ENCODE measurements at places on chromosomes 3 and 15.

DNA sequence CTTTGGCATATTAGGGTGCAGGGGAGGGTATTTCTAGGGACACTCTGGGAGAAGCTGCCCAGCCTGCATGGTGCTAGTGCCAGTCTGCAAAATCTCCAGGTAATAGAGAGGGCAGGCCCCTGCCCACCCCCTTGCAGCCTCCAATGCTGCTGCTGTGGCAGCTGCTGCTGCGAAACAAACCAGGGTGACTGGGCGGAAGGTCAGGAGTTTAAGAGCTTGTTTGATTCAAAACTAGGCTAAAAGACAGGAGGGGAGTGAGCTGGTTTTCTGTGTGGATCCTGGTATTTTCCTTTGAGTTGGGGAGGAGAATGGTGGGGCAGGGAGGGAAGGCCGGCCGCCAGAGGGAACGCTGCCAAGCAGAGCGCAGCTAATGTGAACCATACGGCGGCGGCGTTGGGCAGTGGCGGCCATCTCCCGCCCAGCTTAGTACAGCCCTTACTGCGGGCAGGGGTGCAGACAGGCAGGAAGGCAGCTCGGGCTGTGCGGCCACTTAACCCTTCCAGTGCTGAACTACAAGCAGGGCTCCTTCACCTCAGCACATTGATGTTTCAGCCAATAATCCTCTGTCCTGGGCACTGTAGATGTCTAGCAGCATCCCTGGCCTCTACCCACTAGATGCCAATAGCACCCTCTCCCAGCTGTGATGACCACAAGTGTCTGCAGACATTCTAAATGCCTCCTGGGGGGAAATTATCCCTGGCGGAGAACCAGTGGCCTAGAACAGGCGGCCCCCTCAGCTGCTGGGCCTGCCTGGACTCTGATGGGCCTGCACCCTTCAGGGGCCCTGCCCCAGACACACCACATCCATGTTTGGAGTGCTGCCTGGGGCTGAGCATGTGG is 125.7 kb downstream of the EEFSEC start:
- peak; percentile 5 for DNase-seq

- DNase-seq = no peak
Measured at GRCh38 chr3:189952272-189952671, 168.4 kb downstream of the P3H2 start.

GRCh38 chr3:70806021-70806420 is 493.6 kb upstream of the MDFIC2 start:
- no peak for DNase-seq

- DNase-seq = no peak
Measured at GRCh38 chr15:94059013-94059587, 172.3 kb upstream of the MCTP2 start.

DNA sequence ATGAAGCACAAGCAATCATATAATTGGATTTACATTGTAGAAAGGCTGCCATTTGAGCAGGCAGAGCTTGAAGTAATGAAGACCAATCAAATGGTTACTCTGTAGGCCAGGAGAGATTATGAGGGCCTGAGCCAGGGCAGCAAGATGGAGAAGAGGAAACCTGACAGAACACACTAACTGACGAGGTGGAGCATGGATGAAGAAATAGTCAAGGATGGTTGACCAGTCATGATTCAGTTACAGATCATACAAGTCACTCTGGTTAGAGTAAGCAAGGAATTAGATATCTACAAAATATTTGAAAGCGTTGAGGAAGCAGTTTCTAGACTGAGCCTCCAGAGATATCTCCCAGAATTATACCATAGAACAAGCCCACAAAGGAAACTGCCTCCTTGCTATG is 101.8 kb upstream of the THSD4 start:
- DNase-seq = no peak

- no peak for DNase-seq
Measured at GRCh38 chr15:71107501-71107815, 7.8 kb upstream of the THSD4 start.

- no peak for DNase-seq
Measured at GRCh38 chr15:92870010-92870591, 30.0 kb upstream of the CHD2 start.

DNA sequence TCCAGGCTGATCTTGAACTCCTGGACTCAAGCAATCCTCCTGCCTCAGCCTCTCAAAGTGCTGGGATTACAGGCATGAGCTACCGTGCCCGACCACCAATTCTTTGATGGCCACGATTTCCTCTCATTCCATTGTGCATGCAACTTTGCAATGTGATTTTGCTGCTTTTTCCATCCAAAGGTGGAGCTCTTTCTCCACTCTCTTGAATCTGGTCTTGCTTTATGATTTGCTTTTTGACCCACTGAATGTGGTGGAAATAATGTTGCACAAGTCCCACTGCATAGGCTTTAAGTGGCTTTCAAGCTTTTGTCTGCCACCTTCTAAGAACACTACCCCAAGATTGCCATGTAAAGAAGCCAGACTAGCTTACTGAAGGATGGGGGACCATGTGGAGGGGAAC is 10.6 kb downstream of the RPS27L start:
- no peak for DNase-seq

DNA sequence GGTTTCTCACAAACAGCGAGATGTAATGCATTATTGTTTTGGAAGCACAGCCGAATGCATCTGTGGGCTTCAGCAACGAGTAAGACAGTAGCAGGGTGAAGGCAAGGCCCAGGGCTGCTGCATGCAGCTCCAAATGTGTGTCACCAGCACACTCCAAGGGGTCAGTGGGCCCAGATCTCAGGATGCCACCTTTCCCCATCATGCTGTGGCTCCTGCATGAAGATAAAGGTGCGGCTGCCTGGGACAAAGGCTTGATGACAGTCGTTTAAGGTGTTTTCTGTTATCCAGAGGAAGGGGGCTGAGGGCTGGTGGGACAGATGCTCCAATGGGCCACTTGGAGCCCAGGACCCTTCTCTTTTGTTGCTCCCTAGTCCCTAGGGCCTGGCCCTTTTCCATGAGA is 13.2 kb downstream of the C3orf22 start:
- no peak for DNase-seq

DNA sequence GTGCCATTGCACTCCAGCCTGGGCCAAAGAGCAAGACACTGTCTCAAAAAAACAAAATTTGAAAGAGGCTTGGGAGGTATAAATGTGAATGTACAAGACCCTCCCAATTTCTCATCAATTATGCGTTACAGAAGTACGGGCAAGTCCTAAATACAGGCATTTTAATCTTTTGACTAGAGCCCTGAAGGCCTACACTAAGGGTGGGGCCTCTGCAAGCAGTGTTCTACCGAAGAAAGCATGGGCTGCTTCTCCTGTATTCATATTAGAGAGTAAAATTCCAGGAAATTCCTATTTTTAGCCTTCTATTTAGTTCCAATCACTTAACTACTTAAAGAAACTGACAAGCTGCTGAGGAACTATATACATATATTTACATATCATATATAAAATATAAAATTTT is 25.7 kb downstream of the PBRM1 start:
- DNase-seq = no peak

DNA sequence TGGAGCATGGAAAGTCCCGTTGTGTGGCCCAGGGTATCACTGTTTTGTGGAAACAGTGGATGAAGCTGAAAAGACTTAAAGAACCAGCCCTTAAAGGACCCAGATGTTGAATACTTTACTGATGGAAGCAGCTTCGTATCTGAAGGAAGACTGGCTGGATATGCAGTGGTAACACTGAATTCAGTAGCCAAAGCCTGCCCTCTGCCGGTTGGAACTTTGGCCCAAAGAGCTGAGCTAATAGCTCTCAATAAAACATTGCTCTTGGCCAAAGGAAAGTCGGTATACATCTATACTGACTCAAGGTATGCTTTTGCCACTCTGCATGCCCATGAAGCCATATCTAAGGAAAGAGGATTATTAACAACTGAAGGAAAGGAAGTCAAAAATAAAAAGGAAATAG is 885.4 kb downstream of the PDCD6IP start:
- no peak for DNase-seq

DNA sequence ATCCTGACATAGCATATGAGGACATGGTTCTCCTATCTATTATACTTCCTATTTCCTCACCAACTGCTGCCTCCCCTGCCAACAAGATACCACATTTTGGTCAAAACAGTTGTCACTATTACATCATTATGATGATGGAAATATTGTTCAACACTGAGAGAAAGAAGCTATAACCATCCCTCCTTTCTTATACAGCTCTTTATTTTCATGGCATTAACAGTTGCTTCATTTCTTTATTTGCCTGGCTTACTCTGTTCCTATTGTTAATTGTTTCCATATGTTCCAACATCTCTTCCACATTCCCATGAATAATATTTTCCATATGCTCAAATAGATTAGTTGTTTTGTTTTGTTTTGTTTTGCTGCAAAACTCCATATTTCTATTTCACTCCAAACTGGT is 40.8 kb upstream of the FILIP1L start:
- peak; percentile 30 for DNase-seq

DNA sequence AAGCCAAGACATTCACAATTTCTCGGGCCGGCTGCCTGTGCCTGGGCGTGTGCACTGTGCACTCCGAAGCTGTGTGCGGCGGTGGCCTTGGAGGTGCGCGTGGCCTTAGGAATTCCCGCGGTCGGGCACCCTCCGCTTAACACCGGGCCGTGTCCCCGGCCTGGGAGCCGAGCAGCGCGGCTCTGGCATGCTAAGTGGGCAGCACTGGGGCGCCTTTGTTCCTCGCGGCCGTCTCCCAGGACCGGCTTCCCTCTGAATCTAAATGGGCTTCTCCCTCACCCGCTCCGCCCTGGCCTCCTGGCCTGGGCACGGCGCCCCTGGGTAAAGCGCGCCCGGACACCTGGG is 498 bp upstream of the ARNT2 start:
- DNase-seq = no peak

DNA sequence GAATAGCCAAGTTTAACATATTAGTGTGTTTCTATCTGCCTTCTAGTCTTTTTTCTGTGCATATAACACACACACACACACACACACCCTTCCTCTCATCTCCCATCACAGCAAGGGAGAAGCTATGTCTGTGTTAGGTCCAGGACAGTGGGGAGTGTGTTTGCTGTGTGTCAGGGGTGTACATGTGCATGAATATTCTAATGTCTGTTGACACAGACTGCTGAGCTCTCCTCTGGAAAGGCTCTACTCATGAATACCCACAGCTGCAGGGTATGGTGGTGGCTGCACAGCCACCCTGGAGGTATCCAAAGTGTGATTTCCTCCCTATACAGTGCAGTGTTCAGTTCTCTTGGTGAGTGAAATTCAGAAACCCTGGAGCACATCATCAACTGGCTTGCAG is 42.9 kb downstream of the ARNT2 start:
- no peak for DNase-seq

DNA sequence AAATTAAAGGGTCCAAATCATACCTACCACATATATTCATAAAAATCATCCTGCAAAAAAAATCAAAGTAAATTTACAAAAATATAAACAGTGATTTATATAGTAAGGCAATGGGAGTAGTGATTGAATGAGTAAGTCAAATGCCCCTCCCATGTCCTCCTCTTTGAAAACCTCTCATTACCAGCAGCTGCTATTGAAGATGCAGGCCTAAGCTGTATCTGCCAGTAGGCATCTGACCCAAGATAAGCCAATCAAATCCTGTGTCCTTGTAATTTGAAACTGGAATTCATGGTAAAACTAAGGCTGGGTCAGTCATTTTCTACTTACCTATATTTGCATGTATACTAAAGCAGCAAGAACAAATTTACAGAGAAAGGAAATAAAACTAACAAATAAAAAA is 60.4 kb upstream of the POU1F1 start:
- DNase-seq = no peak

DNA sequence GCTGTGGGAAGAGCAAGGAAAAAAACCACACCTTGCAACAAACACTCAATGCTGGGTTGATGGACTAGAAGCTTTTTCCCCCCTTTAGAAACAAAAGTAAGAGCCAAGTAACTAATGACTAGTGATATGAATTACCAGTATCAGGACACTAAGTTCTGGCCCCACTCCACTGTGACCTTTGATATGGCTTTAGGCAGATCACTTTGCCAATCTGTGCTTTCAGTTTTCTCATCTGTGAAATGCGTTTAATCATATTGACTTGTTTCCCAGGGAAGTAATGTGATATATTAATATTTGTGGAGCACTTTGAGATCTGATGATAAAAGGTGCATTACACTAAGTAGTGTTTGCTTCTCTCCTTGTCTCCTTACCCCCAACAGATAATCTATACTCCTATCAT is 319.3 kb upstream of the SATB1 start:
- no peak for DNase-seq

GRCh38 chr3:51535146-51536019 is 3.1 kb upstream of the RAD54L2 start:
- no peak for DNase-seq

DNA sequence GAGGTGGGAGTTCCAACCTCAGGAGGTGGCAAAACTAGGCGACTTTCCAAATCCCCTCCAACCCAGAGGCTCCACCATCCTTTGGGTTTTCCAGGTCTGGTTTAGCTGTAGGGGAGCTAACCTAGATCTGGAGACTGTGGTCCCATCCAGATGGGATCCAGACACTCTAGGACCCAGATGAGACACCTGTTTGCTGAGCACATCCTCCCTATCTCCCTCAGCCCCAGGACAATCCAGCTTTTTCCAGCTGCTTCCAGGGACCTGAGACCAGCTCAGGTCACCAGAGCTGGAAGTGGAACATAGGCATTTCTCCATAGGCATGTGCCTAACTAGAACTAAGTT is 18.2 kb downstream of the CRTAP start:
- no peak for DNase-seq

DNA sequence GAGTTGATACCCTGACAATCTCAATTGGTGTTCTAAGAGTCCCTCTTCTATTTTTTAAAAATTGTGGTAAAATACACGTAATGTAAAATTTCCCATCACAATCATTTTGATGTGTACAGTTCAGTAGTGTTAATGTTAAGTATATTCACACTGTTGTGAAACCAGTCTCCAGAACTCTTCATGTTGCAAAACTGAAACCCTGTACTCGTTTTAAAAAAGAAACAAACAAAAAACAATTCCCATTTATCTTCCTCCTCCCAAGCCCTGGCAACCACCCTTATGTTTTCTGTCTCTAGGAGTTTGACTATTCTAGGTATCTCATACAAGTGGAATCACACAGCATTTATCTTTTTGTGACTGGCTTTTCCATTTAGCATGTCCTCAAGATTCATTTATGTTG is 28.7 kb upstream of the ALPK3 start:
- no peak for DNase-seq

GRCh38 chr15:26882112-26882511 is 15.2 kb downstream of the GABRA5 start:
- DNase-seq = no peak

DNA sequence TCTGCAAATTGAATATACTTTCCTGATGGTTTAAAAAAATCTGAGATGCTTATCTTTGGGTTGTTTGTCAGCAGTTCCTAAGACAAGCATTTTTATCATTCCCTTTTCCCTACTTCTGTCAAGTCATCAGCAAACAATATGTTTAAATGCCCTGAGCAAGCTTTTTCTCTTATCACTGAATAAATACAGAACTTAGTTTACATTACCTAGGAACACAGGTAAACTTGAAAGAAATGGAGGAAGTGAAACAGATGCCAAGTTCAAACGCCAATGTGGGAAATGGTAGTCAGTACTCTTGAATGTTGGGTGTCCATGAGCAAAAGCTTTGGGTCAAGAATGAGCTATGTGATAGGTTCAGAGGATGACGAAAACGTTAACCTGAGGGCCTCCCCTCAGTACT is 17.2 kb upstream of the TCAIM start:
- DNase-seq = no peak

- DNase-seq = no peak
Measured at GRCh38 chr3:190229632-190230424, 92.4 kb downstream of the CLDN1 start.

All from HS-5 (cell line).